ENCODE measurements at places on chromosomes 12 and 14.

GRCh38 chr12:103742349-103742932, 98.6 kb downstream of the NT5DC3 start:
- no peak for DNase-seq

DNA sequence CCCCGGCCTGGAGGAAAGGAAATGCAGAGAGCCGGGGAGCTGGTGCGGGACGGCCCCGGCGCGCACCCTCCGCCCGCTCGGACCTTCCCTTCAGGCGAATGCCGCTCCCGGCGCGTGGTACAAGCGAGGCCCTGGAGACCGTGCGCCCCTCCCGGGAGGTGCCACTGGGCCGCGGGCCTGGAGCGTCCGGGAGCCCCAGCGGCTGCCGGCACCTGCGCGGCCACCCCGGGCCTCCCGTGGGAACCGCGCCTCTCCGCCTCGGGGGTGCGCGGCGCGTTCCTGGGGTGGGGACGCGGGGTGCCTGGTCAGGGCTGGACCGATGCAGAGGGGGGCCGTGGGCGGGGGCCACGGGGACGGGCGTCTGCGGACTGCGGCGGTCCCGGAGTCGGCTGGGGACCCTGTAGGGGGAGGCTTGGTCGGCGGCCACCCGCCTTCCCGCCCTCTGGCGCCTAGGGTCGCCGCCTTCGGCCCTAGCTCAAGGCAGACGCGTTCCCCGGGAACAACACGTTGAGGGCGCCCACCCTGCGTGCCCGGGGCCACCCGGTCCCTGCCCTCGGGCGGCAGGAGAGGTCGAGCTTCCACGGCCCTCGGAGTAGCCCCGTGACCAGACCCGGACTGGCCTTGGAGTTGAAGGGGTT, 599 bp downstream of the PAPLN start:
- DNase-seq = no peak

DNA sequence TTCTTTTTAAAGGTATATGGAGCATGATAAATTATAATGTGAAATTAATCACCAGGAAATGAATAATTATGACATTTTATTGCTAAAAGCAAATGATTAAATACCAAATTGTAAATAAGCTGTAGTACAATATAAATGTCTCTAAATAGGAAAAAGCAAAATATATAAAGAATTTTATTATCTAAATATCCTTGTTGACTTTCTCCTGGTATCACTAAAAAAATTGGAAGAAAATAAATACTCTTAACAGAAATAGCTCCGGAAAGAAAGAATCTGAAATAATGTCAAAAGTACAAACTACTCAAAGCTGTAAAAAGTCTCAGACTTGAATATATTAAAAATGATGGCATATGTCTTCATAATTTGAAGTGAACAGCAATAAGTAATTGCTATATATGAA, at the start of gene OR11H7:
OR11H7 (plus strand) TSS at position 301 of the 400 bp plus-strand sequence.
- no peak for DNase-seq

DNA sequence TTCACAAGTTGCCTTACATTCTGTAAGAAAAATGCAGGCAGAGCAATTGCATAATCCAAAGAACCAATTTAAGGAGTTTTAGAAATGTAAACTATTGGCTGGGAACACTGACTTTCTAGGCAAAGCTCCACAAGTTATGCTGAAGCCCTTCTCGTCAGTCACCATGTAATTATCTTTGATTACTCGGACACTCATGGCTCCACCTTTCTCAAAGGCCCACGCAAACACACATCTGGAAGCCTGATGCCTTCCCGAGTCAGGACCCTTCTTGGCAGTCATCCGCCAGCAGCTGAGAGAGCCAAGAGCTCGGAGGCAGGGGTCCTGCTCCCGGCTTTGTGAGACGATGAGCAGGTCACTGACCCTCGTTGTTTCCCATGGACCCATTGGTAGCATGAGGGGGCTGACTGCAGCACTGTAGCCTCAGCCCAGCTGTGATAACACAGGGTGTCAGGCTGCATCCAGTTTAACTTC, 202.2 kb downstream of the TMEM132D start:
- no peak for DNase-seq

- no peak for DNase-seq
Observed at GRCh38 chr12:107242189-107242588, 148.8 kb upstream of the CRY1 start.
